ENCODE measurements at places on chromosomes 3 and 15. TPM values are rescaled to one million over a fixed set of nuclear protein-coding genes. Genes with fewer than 3 reads are reported as not detected.

Gene SPG21
- 48.8 TPM for total RNA-seq

Gene RPP25
- 33.1 TPM for total RNA-seq

Gene CLDN11
- not detected for total RNA-seq

Gene IQCF5
- total RNA-seq = not detected

Gene RTP3
- 0.08 TPM for total RNA-seq

Gene APOD
- 2.7 TPM for total RNA-seq

Gene CCDC71
- 35.7 TPM for total RNA-seq

Gene SSUH2
- total RNA-seq = 10.6 TPM

Gene LRRN1
- not detected for total RNA-seq

Gene SEMA3G
- total RNA-seq = 1.2 TPM

Gene NR2E3
- total RNA-seq = 0.19 TPM

Gene AMIGO3
- 4.3 TPM for total RNA-seq

Gene HGD
- not detected for total RNA-seq

Gene CELSR3
- 7.3 TPM for total RNA-seq

Gene GNAT1
- not detected for total RNA-seq

Data from A375 (cell line).